Fibroblast of mammary gland (primary cell): ENCODE measurements at places on chromosomes 2 and 18.

DNA sequence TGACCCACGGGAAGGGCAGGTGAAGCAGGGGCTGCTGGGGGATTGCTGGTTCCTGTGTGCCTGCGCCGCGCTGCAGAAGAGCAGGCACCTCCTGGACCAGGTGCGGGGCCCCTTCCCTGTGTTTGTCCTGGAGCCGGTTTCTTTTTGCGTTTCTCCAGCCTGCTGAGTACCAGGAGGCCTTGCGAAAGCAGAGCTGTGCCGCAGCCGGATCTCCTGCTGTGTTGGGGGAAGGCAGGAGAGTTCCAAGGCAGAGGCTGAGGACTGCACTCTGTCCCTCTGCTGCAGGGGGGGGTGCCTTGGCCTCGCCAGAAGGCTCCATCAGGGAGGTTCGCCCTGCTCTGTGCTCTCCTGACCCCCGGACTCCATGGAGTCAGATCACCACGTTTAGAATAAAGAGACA, 2.8 kb downstream of the CAPN10 start:
- DNase-seq: no peak

GRCh38 chr2:42532397-42532796, 36.0 kb upstream of the MTA3 start:
- no peak for DNase-seq

DNA sequence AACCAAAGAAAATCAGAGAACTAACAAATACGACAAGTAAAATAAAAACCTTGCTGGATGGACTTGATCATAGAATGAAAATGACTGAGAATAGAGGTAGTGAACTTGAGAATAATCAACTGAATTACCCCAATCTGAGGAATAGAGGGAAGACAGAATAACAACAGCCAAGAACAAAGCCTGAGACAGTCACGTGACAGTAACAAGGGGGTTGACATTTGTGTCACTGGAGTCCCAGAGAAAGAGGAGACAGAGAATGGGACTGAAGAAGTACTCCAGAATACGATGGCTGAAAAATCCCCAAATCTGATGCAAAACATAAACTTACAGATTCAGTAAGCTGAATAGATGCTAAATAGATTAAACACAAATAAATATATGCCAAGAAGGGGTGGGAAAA, 248.5 kb upstream of the HDAC4 start:
- no peak for DNase-seq

GRCh38 chr2:240365971-240366471, 69.4 kb upstream of the GPC1 start:
- DNase-seq: no peak

- DNase-seq: peak; percentile 60
These were observed 6.9 kb upstream of the CRIM1 start for GRCh38 chr2:36348721-36349120.

DNA sequence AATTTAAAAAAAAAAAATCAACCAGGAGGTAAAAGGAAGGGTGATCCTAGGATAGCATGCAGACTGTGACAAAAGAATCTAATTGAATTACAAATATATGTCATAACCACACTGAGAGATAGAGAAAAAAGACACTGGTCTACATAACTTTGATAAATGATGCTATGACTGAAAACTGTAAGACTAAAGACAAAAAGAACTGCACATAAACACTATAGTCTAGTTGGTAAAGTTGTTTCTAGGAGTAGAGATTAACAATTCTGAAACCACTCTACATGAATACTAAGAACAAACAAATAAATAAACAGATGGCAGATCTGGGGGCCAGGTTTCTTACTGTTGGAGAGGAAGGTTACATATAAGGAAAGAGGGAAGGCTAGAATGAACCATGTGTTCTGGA, 14.6 kb upstream of the CHAC2 start:
- DNase-seq: no peak

GRCh38 chr2:126846241-126846640, 52.4 kb upstream of the TEX51 start:
- DNase-seq: no peak

DNA sequence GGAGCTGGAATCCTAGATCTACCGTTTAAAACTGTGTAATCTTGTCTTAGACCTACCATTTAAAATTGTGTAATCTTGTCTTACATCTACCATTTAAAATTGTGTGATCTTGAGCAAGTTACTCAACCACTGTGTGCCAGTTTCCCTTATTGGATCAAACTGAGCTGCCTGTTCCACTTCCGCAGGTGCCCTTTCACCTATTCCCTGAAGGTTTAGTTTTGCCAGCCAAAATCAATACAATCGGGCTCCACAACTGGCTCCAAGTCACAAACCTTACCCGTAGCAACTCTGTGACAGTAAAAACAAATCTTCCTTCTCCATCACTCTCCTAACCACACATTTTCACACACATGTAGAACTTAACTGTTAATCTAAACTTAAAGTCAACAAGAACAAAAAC, 20.1 kb downstream of the DOCK10 start:
- DNase-seq: no peak

DNA sequence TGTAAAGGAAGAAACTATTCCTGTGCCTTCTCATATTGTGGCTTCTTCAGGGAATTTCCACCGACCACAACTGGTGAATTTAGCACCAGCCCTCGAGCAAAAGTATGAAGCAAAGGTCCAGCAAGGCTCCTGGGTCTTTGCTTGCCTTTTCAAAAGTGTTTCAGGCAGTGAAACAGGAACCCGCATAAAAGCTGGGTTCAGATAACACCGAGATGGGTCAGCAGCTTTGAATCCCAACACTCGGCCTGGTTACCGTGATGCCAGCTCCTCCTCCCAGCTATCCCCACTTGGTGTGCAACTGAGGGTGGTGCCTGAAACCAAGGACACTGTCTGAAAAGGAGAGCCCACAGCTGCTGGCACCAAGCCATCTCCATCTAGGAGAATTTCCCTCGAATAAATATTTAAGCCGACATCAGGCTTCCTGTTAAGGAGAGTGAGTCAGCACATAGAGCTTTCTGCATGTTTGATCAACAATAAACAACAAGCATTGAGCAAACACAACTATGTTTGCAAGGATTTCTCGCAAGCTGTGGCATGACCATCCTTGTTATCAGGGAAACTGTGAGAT, 69.5 kb downstream of the ANTXR1 start:
- DNase-seq: peak; percentile 78

DNA sequence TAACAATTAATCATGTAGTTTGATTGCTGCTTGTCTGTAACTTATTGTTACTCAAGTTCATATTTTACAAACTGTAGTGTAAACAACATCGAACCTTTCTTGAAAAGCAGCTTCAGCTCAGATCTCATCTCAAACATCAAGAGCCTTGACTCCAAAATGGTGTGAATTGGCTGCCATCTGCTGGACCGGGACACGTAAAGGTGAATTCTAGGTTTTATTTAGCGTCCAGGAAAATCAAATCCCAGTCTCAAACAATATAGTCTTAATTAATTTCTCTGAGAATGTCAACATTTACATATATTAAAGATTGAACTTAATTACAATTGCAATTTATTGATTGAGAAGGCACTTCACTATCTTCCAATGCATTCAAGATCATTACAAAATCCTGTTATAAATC, 453.0 kb downstream of the GALR1 start:
- DNase-seq: peak; percentile 33

GRCh38 chr2:9708683-9709538, 78.1 kb upstream of the YWHAQ start:
- peak; percentile 25 for DNase-seq
